ENCODE measurements at places on chromosomes 16 and 17.

DNA sequence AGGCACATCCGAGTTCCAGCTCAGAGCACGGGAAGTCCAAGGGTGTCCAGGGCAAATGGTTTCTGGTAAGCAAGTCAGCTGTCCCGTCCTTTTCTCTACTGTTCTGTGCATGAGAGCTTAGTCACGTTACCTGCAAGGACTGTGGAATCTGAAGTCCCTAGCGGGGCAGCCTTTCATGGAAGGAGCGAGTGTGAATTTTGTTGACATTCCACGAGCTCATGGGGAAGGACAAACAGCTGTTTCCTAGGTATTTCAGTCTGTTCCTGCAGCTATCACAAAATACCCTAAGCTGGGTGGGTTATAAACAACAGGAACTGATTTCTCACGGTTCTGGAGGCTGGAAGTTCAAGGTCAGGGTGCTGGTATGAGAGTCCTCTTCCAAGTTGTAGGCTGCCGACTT lies 109.2 kb downstream of the SDR42E1 start:
- DNase-seq, result no peak

GRCh38 chr16:67966549-67967182 lies 1.8 kb downstream of the SLC12A4 start:
- DNase-seq, result no peak

GRCh38 chr17:61477204-61477834 lies 25.1 kb downstream of the TBX4 start:
- no peak for DNase-seq

DNA sequence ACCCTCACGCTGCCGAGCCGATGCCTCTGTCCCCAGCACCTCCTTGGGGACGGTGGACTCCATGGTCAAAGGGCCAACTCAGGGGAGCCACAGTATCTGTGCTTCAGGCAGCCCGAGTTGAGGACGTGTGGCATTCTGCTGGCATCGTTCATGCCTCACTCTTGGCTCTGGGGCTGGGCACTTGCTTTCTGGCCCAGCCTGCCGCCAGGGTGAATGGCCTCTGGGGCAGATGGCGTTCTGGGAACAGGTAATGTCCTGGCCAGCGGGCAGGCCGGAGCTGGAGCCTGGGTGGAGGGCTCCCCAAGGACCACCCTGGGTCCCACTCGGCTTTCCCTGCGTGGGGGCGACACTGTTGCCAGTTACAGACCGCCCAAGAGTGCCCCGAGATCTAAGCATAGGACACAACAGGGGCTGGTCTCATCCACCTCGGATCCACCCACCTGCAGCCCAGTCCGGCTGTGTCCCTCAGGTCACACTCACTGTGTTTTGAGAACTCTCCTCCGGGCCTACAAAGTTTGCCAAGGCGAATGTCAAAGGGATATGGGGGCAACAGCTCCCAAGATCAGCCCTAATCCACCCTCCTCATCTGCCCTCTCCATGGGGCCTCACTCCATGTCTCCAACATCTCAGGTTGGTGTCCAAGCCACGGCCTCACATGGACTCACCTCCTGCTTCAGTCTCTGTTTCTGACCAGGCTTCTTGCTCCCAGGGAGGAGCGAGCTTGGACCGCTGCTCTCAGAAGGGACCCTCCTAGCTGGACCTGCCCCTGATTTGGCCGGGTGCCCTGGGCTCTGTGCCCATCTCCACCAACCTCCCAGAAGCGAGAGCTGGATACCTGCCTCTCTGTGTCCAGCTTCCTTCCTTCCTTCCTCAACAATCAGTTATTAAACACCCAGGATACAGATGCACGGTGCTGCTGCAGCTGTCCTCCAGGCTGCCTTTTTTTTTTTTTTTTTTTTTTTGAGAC lies 60.8 kb downstream of the TMEM235 start:
- no peak for DNase-seq

DNA sequence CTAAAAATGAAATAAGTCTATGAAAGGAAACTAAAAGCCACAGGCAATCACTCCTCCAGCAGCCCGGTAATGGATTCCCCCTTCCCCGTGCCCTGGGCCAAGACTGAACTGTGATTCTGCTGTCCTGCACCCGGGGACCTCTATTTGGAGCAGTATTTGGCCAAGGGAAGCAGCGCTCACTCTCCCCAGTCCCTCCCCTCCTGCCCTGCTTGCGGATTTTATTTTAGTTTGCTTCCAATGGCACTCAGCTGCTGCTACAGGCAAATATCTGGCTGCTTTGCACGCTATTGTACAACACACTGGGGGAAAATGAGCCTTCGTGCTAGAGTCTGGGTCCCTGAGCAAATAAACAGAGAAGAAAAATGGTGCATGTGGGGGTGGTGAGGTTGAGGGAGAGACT lies 975.7 kb upstream of the RBFOX1 start:
- DNase-seq, result no peak

GRCh38 chr17:50177476-50177875 lies 11.7 kb downstream of the SGCA start:
- DNase-seq, result no peak

DNA sequence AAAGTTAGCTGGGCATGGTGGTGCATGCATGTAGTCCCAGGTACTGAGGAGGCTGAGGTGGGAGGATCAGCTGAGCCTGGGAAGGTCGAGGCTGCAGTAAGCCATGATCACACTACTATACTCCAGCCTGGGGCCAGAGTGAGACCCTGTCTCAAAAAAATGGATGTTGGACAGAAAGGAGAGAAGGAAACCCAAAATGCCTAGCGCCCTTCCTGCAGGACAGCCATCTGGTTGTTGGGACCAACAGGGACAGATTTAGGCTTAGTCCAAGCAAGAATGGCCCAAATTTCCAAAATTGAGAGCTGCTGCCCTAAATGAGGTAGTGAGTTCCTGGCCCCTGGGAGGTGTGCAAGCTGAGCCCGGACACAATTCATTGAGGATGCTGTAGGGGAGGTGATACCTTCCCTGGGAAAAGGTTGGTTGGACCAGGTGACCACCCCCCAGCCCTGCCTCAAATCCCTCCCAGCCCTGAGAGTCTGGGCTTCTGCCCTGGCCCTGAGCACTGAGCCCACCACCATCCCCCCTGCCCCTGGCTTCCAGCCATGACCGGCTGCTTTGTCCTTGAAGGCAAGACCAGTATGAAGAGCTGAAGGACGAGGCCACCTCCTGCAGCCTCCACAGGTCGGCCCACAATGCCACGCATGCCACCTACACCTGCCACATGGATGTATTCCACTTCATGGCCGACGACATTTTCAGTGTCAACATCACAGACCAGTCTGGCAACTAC lies 35.1 kb downstream of the IL21R start:
- DNase-seq, result no peak

- DNase-seq, result no peak
Observed at GRCh38 chr16:64098451-64098850, 1023.4 kb downstream of the CDH11 start.

DNA sequence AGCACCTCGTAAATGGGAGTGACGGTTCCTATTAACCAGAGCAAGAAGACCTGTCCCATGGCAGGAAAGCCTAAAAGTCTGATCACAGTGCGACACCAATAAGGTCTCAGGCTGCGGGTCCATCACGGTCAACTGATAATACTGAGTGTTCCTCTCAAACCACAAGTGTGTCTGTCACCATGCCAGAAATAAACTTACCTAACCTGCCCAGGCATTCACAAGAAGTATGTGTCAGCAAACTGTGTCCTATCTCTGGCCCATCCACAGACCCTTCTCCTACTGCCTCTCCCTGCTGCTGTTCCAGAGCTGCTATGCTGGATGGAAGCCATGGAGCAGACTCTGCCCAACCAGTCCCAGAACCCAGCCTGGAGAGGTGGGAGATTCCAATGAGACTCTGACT lies 73.5 kb downstream of the ZNF423 start:
- DNase-seq, result no peak

DNA sequence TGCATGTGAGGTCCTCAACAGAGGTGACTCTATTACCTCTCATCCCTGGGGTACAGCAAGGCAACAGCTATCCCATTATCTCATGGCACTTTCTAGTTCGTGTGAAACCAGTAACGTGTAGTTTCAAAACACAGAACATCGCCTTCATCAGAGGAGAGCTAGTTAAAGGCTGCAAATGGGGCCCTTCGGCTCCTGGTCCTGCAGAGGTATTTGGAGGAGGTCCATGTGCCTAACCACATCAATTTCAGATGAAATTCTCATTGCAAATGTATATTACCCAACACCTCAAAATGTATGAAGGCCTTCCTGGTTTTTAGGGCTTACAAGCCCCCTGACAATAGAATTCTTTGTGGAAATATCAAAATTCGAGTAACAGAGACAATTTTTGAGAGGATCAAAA lies 95.7 kb upstream of the PSMD7 start:
- DNase-seq, result no peak

DNA sequence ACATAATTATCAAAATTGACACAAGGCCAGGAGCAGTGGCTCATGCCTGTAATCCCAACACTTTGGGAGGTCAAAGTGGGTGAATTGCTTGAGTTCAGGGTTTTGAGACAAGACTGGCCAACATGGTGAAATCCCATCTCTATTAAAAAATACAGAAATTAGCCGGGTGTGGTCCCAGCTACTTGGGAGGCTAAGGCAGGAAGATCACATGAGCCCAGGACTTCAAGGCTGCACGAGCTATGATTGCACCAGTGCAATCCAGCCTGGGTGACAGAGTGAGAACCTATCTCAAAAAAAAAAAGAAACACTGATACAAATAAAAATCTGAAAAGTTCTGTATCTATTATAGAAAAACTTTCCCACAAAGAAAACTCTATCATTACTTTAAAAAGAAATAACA lies 15.5 kb downstream of the MYH10 start:
- DNase-seq, result no peak

DNA sequence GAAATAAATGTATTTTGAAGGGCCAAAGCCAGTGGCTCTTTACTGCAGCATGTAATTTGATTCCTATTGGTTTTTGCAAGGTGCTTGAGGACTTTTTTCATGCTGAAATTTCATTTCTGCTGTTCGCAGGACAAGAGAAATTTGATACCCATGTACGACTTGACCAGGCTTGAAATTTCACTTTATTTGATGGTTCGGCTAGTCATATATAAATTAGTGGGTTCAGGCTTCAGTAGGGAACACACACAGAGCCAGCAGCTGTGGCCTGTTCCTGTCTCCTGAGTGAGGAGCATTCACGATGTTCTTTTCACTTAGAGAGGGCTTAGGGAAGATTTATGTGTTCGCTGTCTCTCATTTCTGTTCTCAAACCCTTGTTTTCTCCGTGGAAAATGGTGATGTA lies 258.4 kb upstream of the CACNG5 start:
- DNase-seq, result no peak

- no peak for DNase-seq
Observed at GRCh38 chr16:20862162-20862960, 37.8 kb downstream of the DCUN1D3 start.

GRCh38 chr16:9845661-9846361 lies 336.4 kb downstream of the GRIN2A start:
- DNase-seq, result no peak

DNA sequence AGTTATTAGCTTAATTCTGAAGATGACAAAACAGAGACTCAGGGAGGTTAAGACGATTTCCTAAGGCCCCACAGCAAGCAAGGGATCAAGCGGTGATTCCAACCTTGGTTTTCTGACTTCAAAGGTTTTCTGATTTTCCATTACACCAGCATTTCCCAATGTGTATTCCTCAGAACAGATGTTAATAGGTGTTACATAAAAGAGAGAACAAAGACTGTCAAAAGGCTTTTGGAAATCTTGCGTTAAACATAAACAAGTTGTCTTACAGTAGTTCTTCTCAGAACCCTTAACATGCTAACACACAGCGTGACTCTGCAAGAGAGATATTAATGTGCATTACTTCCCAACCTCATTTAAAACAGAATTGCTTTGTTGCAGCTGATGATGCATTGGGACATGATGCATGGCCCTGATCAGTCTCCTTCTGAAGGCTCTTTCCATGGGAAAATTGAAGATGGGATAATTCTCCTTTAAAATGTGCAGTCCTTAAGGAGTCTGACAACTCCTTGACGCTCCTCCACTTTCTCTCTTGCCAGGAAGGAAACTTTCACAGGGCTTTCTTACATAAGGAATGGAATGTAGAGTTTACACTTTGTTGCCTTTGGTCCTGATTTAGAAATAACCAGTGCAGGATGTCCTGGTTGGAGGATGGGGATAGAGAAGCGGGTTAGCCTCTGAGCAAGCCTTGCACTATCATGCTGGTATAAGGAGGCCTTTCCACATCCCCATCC lies 21.5 kb upstream of the MMD start:
- no peak for DNase-seq

GRCh38 chr17:31596382-31597323 lies 205.2 kb downstream of the RAB11FIP4 start:
- peak; percentile 8 for DNase-seq

DNA sequence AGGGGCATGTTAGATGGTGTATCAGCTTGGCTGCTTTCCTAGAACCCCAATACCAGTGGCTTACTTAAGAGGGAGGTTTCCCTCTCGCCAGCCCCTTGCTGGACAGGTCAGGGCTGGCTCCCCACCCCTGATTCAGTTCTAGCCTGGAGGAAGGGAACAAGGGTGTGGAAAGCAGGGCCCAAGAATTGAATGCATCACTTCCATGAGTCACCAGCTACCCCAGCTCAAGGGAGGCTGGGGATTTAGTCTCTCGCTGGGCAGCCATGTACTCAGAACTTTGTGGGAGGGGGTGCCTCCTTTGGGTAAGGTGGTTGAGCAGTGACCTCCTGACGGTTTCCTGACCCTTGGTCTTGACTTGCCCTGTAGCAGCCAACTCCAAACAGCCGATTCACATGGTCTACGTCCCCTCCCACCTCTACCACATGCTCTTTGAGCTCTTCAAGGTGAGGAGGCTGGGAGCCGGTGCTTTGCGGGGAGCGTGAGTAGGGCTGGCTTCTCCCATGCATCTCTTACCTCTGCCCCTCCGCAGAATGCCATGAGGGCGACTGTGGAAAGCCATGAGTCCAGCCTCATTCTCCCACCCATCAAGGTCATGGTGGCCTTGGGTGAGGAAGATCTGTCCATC lies 12.8 kb downstream of the PDK2 start:
- no peak for DNase-seq

DNA sequence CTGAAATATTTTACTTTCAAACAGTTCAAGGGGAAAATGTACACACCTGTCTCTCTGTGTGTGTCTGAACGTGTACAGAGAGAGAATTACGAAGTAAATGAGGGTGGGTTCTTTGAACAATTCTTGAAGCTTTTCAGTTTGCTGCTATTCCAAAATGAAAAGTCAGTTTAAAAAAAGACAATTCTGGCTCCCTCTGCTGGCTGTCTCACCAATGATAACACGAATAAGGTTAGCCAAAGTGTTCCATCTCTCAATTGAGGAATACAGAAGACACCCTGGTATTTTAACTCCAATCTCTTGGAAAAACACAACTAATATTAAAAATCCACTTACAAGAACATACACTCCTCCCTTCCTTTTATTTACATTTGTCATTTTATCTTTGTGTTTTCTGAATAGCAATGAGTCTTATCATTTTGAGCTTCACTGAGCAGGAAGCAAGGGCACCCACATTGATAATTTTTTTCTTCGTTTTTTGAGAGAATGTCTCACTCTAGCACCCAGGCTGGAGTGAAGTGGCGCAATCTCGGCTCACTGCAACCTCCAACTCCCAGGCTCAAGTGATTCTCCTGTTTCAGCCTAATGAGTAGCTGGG lies 20.5 kb downstream of the EFTUD2 start:
- no peak for DNase-seq

GRCh38 chr17:18300725-18301480 lies 13.9 kb downstream of the TOP3A start:
- DNase-seq, result no peak

Data from stimulated activated CD4-positive, alpha-beta T cell treated with anti-CD3 and anti-CD28 coated beads, TNF-alpha, amount 100 ng/mL, for 48 hours (primary cell).